ENCODE measurements at places on chromosomes 11 and 22. TPM values are rescaled to one million over a fixed set of nuclear protein-coding genes. Genes with fewer than 3 reads are reported as not detected.

The CD3E gene
- total RNA-seq = 515 TPM

The OR51B2 gene
- not detected for total RNA-seq

DNA sequence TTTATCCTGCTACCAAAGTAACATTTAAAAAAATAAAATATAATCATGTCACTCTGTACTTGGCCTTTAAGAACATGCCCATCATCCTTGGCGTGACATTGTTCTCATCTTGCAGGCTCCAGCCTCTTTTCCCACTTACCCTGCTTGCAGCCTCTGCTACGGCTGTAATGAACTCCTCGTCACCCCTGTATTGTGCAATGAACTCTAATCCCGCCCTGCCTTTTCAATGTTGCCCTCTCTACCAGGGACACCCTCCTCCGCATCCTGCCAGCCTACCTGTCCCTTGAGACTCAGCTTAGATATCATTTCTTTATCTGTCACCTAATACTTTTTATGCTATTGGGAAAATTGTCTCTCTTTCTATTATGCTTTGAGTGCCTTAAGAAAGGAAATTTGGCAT lies 12.6 kb upstream of the MMP20 start:
- H3K4me3 ChIP-seq = no peak overlapping the region
- H3K27me3 ChIP-seq = peaks cover 6% of the 10 kb centered on the region
- no peaks in the 10 kb centered on the region for H3K36me3 ChIP-seq

The PKP3 gene
- total RNA-seq = not detected

DNA sequence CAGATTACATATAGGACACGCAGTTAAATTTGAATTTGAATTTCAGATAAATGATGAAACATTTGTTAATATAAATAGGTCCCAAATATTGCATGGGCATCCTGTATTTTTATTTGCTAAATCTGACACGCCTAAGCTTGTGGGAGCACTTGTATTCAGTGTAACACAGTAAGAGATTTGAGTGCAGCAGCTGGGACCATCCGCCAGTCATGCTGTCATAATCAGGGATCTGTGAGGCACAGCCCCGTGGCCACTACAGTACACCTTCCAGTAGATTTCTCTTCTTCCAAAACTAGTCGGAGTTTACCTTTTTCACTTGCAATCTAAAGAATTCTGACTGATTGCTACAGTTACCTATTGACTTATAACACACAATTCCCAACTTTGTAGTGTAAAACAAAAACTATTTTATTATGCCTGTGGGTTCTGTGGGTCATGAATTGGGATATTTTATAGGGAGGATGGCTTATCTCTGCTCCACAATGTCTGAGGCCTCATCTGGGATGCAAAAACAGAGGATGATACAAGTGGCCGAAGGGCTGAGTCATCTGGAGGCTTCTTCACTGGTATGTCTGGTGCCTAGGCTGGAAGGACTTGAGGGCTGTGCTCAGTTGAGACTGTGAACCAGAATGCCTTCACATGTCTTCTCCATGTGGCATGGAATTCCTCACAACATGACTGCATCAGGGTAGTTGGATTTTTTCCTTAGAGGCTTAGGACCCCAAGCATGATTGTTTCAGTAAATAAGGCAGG lies 74.1 kb downstream of the PRSS23 start:
- no peaks in the 10 kb centered on the region for H3K36me3 ChIP-seq
- H3K4me3 ChIP-seq = no peak overlapping the region
- H3K27ac ChIP-seq = no peak overlapping the region
- no peak for DNase-seq
- H3K27me3 ChIP-seq = peaks cover 6% of the 10 kb centered on the region

GRCh38 chr11:284105-285020 lies 4.6 kb upstream of the PGGHG start:
- peak overlapping the region; percentile 89 for H3K27ac ChIP-seq
- peaks cover 6% of the 10 kb centered on the region for H3K27me3 ChIP-seq
- peaks cover 64% of the 10 kb centered on the region for H3K36me3 ChIP-seq
- peak; percentile 21 for DNase-seq

DNA sequence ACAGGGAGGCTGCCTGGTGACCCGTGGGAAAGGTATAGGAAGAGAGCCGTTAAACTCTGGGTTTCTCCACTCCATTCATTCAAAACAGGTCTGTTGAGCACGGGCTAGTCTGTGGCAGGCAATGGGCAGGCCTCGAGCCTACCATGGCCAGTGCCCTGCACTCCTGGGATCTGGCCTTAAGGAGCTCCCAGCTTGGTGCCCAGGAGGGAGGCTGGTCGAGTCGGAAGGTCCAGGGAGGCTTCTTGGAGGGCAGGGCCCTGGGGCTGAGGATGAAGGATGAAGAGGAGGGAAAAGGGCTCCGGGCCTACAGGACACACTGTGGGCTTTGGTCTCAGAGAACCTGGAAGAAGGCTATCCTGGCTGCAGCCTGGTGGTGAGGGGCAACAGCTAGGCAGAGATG lies 41.9 kb upstream of the MN1 start:
- peaks cover 10% of the 10 kb centered on the region for H3K36me3 ChIP-seq
- no peaks in the 10 kb centered on the region for H3K27me3 ChIP-seq
- H3K27ac ChIP-seq = no peak overlapping the region
- H3K4me3 ChIP-seq = no peak overlapping the region

The PATE4 gene
- total RNA-seq = not detected

DNA sequence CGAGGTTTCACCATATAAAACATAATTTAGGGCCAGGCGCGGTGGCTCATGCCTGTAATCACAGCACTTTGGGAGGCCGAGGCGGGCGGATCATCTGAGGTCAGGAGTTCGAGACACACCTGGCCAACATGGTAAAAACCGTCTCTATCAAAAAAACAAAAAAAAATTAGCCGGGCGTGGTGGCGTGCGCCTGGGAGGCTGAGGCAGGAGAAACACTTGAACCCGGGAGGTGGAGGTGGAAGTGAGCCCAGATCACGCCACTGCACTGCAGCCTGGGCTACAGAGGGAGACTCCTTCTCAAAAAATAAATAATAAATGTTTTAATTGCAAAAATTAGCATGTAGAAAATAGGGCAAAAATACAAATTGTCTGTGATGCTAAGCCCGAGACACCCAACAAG lies 993 bp upstream of the SFI1 start:
- peaks cover 47% of the 10 kb centered on the region for H3K4me1 ChIP-seq
- no peaks in the 10 kb centered on the region for H3K27me3 ChIP-seq
- peak overlapping the region; percentile 97 for H3K27ac ChIP-seq
- no peak for DNase-seq

DNA sequence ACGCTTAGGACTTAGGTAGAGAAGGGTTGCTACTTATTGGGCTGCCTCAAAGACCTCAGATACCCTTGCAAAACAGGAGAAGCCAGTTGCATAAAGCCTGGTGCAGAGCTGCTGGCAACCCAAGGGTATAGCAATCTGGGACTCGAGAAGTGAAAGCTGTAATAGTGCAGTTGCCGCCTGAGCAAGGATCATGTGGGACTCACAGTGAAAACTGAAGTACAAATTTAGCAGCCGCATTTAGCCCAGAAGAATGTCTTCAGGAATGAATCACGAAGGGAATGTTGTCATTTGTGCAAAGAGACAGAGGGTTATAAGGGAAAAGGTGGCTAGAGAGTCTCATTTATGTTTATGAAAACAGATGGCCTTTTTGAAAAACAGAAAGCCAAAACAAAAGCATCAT lies 267.2 kb downstream of the TENM4 start:
- no peak overlapping the region for H3K4me3 ChIP-seq
- no peaks in the 10 kb centered on the region for H3K4me1 ChIP-seq
- H3K36me3 ChIP-seq = no peaks in the 10 kb centered on the region
- H3K27ac ChIP-seq = no peak overlapping the region

DNA sequence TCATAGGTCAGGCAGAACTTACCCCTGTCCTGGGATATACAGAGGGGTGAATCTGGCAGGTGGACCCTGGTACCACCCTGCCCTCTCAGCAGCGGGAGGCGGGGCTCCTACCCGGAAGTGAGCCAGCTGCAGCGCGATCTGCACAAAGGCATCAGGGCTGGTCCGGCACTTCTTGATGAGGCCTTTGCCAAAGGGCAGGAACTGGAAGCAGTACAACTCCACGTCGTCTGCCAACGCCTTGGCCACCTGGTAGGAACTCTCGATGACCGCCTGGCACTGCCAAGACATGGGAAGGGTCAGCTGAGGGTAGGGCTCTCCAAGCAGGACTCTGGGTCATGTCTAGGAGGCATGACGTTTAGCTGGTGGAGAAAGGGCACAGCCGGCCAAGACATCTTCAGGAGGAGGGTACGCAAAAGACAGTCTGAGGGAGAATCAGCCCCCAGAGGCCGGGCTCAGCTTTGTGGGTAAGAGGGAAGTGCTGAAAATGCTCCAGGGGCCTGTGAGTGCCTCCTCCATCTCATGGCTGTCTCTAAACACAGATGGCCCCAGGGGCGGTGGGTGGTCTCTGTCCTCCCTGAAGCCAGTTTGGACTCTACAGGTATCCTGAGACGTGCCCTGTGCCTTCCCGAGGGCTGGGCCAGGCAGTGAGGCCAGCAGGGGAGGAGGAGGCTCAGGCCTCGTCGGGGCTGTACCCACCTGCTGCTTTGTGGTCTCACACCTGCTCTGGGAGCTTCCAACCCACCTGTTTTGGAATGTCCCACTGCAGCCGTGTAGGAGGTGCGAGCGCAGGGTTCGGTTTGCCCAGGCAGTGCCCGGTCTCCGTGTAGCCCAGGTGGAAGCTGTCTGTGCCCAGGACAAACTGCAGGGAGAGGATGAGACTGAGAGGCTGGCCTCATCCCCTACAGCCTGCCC lies 6.7 kb downstream of the CPT1B start:
- no peak for DNase-seq
- H3K4me1 ChIP-seq = no peaks in the 10 kb centered on the region
- H3K27me3 ChIP-seq = no peaks in the 10 kb centered on the region

DNA sequence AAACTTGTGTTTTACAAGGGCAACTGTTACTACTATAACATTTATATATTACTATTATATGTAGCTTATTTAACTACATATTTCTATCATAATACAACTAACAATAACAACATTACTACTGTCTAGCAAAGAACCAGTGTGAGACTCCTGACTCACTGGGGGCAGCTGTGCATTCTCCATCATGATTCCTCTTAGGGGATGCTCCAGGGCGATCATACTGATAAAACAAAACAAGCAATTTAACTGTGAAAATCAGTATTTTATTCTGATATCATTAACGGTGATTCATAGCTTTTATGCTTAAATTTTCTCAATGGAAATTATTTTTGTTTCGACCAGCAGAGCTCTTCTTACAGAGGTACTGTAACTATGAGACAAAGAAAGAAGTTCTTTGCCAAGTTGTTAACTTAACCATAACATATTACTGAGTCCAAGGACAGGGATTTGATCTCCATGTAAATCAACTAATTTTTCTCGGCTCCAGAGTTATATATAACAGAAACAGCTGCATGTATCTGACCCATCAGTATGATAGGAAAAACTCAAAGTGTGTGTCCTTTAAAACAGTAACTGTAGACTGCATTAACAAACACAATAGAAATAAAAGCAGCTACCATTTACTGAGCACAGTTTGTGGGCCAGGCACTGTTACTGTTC lies 24.8 kb upstream of the FNBP4 start:
- DNase-seq = no peak
- no peak overlapping the region for H3K27ac ChIP-seq
- no peak overlapping the region for H3K4me3 ChIP-seq
- peaks cover 42% of the 10 kb centered on the region for H3K36me3 ChIP-seq
- H3K4me1 ChIP-seq = peaks cover 6% of the 10 kb centered on the region
